Endodermal cell (in vitro differentiated cells): ENCODE measurements at places on chromosomes 1 and 21. TPM values are rescaled to one million over a fixed set of nuclear protein-coding genes. Genes with fewer than 3 reads are reported as not detected.

GRCh38 chr1:243542739-243543415 is 287.0 kb downstream of the SDCCAG8 start:
- DNase-seq = no peak

GRCh38 chr1:65955071-65955470 is 162.4 kb downstream of the PDE4B start:
- no peak for DNase-seq

DNA sequence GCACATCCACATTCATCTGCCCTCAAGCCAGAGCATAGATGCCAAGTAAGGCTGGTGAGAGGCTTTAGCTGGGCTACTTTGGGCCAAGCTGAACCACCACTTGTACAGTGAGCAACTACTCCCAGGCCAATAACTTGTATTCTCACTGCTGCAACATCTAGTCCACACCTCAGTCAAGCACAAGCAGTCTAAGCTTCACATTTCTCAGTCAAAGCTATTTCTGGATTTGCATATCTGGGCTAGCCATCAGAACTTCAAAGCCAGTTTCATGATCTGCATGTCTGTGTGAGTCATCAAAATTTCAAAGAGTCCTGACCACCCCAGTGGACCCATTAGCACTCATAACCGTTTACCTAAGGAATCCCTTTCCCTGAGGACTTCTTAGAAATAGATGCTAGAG is 77.7 kb upstream of the DIRAS3 start:
- DNase-seq = peak; percentile 55

GRCh38 chr1:54965624-54966340 is 14.6 kb upstream of the TMEM61 start:
- peak; percentile 31 for DNase-seq

DNA sequence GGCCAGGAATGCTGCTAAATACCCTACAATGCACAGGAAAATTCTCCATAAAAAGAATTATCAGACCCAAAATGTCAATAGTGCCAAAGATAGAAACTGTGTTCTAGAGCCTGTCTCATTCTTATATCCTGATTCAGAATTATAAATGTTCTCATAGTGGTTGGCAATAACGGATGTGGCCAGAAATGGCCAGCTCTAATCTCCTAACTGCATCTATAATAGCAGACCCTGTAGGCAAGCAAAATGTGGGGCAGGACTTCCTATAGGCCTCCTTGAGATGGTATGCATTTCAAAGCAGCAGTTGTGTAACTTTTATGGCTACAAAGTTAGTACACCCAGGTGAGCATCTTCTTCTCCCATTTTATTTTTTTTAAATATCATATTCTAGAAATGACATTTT is 95.9 kb upstream of the SGIP1 start:
- no peak for DNase-seq

DNA sequence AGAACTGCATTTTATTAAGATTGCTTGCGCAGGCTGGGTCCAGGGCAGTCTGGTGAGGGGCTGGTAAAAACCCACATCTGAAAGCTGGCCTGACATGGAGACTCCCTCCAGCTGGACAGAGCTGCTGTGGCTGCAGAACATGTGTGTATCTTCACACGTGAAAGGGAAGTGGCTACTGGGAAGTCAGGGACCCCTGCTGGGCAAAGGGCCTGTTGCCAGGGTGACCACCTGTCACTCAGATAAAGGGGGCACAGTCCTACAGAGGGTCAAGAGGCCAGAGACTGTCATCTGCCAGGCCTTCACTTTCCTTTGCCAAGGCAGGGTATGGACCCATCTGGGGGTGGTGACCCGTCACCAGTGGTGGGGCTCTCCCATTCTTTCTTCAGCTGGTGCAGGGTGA is 17.5 kb downstream of the NKAIN1 start:
- DNase-seq = no peak

GRCh38 chr1:245946905-245947304 is 560.2 kb downstream of the SMYD3 start:
- DNase-seq = no peak

DNA sequence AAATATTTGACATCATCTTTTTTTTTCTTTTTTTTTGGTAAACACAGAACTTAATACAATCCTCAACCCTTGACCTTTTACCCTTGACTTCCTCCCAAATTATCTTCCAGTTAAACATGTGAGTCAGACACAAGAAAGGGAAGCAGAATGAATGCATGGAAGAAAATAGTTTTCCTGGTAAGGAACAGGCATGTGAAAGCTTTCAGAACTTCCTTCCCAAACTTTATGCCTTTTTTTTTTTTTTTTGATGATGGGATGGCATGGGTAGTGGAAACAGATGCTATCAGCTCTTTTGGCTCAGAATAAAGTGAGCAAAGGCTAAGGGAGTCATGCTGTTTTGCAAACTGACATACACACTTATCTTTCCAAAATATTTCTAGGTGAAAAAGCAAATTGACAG is 1079.1 kb downstream of the TTLL7 start:
- no peak for DNase-seq

DNA sequence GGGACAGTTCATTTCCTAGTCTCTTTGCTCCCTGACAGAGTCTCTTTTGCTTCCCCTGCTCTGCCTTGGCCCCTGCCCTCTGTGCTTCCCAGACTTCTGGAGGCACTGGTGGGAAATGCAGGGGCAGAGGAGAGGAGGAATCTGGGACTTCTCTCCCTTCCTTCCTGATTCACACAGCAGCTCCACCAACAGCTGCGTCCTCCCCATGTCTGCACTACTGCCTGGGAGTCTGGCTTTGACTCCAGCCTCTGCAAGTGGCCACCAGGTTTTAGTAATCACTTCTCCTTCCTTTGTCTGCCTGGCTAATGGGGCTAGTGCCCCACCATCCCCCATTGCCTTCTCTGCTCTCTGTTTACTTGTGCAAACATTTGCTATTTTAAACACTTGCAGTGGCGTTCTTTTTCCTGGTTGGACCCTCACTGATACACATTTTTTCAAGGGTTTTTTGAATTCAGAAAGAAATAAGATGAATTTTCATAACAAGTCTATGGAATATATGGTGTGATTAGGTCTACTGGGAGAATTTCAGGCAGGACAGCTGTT is 21.9 kb downstream of the FASLG start:
- DNase-seq = peak; percentile 59

DNA sequence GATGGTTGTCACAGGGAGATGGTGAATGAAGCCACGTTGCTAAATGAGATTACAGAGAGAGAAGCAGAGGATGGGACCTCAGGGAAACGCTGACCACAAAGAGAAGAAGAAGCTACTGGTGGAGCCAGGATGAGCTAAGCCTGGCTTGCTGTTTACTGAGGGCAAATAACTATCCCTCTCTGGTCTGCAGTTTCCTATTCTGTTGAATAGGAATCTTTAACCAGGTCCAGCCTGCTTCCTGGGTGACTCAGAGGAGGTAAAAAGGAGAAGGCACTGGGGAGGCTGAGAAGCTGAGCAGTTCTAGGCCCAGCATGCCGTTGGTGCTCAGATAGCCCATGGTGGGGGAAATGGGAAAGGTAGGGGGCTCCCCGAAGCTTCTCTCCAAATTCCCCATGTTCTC is 29.6 kb downstream of the DMBX1 start:
- DNase-seq = peak; percentile 37

DNA sequence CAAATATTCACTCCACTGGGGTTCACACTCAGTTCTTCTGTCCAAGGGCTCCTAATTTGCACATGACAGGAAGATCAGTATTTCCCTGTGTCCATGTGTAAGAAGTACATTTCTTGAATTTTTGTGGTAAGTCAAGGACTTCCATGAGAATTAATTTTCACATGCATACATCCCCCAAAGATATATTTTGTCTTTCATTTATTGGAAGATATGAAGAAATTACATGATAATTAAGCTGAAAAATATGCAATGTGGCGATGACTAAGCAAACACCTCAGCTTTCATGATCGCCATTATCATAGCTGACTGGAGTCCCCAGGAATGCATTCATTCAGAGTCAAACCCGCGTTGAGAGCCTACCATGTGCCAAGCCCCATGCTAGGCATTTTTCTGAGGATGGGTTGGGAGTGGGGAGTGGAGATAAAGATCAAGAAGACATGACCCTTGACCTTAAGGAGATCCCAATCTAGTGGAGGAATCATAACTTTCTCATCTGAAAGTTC is 104.6 kb upstream of the F3 start:
- no peak for DNase-seq

GRCh38 chr1:1304331-1305299 is 3.1 kb downstream of the ACAP3 start:
- peak; percentile 91 for DNase-seq

DNA sequence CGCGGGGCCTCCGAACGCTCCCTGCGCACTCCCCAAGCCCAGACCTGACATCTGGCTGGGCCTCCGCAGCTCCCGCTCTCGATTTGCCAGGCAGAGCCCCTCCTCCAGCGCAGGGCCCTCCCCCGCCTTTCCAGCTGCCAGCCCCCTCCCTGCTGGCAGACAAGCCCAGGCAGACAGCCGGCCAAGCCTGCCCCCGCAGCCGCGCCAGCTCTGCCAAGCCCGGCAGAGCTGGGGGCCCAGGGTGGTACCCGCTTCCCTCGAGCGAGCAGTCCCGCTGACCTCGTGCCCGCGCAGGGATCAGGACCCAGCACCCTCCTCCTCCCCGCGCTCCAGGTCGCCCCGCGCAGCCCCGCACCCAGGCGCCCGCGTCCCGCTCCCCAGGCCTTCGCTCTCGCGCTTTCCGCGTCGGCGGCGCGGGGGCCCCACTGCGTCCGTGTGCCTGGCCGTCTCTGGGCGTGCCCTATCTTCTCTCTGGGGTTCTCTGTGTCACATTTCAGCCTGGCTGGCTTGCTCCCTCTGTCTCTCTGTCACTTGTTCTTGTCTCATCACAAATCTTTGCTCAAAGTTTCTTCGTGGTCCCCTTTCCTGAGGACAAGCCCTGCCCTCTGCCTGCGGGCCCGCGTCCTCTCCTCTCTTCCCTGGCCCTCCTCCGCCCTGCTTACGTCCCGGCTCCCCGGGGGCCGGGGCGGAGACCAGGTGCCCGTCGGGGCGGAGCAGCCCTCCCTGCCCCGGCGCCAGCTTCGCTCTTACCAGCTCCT is 580 bp downstream of the INKA2 start:
- DNase-seq = peak; percentile 88

LY9 gene
- total RNA-seq = not detected in 2 replicates

YBX1 gene
- total RNA-seq = 581 to 655 TPM (median 650 TPM) in 3 replicates

RBP7 gene
- 2.6 and 3.6 TPM in 2 replicates for total RNA-seq

COA6 gene
- total RNA-seq = 20.9 to 37.4 TPM (median 27.7 TPM) in 3 replicates

TTC24 gene
- not detected in 3 replicates for total RNA-seq

BACH1 gene
- 54.6 to 64.9 TPM (median 64.9 TPM) in 3 replicates for total RNA-seq

STX12 gene
- total RNA-seq = 21.3 and 23.3 TPM in 2 replicates

RGS1 gene
- total RNA-seq = not detected in 3 replicates

KLHL20 gene
- total RNA-seq = 15.6 and 16.7 TPM in 2 replicates

WNT4 gene
- 0.11 and 0.44 TPM in 2 replicates for total RNA-seq

KCNN3 gene
- 0.54 and 0.57 TPM in 2 replicates for total RNA-seq

OR14K1 gene
- 0.29 TPM in 1 of 2 replicates, not detected in the other for total RNA-seq

ST6GALNAC3 gene
- total RNA-seq = 3.1 to 8.0 TPM (median 7.6 TPM) in 3 replicates
